B cell (primary cell): ENCODE measurements at places on chromosomes 11 and 22.

DNA sequence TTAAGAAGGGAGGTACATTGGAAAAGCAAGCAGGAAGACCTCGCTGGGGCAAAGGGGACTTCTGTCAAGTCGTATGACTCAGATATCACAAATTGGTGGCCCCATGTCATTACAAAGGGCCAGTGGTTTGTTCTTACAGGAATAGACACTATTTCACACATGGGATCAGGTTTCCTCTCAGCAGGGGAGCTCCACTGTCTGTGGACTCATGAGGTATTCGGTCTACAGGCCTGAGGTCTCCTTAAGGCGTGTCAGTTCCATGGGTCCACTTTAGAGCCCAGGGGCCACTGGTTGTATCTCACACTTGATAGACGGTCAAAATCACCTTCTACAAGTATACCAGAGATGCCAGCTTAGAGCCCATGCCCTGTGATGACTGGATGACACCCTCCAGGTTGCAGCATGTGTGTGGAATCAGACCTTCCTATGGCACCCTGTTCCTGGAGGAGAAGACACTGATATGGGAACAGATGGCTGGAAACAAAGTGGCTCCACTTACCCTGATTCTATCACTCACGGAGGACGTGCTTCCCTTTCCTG, 288.1 kb upstream of the B3GAT1 start:
- no peak for DNase-seq

- no peak for DNase-seq
These were observed 9.9 kb downstream of the OR5AP2 start for GRCh38 chr11:56632329-56632728.

- no peak for DNase-seq
These were observed 81.9 kb downstream of the MN1 start for GRCh38 chr22:27719535-27720227.

DNA sequence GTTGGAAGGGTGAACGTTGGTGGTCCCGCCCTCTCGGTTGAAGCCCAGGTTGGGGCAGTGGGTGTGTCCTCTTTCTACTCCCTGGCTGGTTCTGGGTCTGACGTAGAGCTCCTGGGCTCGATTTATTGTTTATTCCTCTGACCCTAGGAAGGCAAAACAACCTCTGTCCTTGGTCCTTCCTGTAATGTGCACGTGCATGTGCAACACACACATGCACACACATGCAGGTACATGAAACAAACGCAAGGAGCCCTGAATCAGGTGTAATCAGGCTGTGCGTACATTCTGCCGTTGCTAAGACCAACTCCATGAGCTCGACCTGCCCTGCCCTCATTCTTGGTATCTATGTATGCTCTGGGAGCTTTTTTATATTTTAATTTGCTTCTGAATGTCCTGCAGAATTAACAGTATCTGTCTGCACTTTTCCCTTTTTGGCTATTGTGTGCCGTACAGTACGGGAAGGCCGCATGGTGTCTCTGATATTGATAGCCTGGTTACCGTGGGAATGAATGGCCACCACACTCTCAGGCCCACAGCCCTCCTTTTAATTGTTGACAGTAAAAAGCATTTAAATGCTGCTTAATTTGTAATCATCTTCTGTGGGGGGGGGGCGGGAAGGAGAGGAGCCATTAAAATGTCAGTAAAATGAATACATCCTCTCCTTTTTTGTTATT, 66.0 kb upstream of the NNMT start:
- DNase-seq = no peak

- no peak for DNase-seq
These were observed 109.7 kb upstream of the CLPB start for GRCh38 chr11:72543849-72544542.

DNA sequence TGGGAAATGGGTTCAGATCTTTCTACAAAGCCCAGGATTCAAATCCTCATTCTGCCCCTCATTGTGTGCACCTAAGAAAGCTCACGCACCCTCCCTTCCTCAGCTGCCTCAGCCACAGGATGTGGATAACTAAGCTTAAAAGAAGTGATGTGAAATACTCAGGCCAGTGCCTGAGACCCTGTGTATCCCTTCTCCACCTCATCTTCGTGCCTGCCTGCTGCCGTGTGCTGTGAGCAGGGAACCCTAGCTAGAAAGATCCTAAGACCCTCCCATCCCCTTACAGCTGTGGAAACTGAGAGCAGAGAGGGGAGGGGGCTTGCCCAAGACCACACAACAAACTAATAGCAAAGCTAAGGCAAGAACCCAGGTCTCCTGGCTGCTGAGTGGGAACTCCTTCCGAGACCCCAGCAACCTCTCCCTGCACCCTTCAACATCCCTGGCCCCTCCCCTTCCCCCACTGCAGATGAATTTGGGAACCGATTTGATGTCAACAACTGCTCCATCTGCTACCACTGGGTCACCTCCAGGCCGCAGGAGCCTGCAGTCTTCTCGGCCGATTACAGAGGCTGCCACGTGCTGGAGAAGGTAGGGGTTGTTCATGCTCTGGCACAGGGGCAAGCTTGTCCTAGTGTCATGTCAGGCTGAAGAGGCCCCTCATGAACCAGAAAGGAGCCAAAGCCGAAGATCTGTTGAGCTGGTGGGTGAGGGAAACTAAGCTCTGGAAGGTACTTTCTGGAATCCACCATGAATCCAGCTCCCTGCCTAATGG, 1.5 kb downstream of the ZP1 start:
- DNase-seq = no peak

DNA sequence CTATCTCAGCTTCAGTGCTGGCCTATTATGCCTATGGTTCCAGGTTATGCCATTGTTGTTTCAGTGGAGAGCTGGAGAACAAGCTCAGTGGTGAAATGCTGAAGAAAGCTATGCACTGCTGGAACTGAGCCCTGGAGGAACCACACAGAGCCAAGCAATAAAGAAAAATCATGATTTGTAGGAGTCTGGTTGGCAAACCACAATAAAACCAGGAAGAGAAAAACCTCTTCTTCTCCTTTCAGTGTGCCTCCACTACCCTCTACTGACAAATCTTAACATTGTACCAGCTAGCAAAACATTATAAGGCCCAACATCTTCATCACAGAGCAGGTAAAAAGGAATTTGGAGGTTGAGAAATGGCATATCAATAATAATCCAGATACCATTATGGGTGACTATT, 5.3 kb downstream of the OR51F2 start:
- no peak for DNase-seq

- no peak for DNase-seq
These were observed 25.5 kb upstream of the MALAT1 start for GRCh38 chr11:65473278-65473860.

GRCh38 chr22:46430961-46431838, 95.7 kb downstream of the TRMU start:
- no peak for DNase-seq

- peak; percentile 84 for DNase-seq
These were observed 9.6 kb downstream of the ADM start for GRCh38 chr11:10314199-10315072.

GRCh38 chr11:69372589-69373250, 78.8 kb downstream of the MYEOV start:
- no peak for DNase-seq

GRCh38 chr22:26053737-26054316, 115.4 kb upstream of the SEZ6L start:
- DNase-seq = no peak

DNA sequence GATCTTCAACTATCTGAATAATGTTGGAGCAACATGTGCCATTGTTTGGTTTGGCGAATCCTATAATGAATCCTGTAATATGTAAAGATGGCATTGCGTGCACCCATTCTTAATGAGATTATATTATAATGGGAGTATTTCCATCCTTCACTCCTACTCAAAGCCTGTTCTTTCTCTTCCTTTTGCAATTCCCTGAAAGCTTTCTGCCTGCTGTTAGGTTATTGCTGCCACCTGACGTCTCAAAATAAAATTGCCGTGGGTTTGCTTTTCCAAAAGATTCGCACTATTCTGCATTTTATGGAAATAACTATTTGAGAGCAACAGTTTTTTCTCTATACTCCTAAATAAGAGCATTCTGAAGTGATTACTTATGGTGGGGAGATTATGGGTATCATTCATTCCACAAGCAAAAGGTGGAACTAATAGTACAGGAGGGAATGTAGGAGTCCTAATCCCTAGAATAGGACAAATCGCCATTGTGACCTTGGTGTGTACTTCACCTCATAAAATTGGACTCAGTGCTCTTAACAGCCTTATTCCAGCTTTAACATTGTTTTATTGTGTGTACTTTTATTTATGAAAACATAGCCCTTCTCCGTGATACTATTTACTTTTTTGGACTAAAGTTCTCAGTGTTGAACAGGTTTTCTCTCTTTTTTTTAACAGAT, 69.6 kb upstream of the ALKBH3 start:
- no peak for DNase-seq

DNA sequence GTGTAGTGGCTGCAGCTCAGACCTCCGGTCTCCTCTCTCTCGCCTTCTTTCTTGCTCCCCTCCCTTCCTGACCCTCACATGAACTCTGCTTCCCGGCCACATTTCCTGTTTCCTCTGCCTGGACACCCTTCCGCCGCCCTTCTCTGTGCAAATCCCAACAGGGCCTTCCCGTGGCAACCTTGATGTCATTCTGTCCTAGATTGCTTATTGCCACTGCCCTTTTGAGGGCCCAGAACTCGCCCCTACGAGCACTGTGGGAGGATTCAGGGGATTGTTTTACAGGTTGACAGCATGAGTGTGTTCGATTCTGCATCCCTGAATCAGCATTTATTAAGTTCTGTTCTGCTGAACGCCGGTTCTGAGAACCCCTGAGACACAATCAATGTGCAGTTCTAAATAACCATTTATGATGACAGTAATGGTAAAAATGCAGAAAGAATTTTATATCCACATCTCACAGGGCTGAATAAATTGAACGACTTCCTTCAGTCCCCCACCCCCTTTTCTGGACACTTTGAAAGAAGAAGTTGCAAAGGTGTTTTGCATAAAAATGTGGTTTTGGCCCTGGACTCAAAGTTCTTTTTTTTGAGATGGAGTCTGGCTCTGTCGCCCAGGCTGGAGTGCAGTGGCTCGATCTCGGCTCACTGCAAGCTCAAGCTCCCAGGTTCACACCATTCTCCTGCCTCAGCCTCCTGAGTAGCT, 6.4 kb downstream of the BATF2 start:
- DNase-seq = peak; percentile 65

DNA sequence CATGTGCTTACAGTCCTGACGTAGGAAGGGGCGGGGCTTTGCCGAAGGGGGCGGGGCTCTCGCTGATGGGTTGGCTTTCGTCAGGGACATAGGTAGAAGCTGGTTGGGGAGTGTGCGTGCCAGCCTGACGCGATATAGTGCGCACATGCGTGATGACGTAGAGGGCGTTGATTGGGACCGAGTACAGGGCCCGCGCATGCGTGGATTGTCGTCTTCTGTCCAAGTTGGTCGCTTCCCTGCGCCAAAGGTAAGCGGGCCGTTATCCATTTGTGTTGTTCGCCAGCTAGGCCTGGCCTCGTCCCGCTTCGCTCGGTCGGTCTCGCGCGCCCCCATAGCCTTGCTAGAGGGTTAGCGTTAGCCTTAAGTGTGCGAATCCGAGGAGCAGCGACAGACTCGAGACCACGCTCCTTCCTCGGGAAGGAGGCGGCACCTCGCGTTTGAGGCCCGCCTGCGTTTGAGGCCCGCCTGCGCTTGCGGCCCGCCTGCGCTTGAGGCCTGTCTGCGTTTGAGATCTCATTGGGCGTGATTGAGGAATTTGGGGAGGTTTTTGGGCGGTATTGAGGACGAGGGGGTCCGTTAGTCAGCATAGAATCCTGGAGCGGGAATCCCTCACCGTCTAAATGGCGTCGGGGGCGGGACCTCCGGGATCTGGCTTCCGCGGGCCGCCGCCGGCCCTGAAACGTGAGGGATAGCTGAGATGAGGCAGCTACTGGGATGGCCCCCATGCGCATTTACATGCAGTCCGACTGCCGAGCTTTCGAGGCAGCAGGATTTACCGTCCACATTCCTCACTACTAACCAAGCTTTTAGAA, at the start of gene XRCC6:
Gene XRCC6 (plus strand): TSS at position 197 of the 812 bp plus-strand sequence. CDS start 710 bp downstream, outside the sequence.
- DNase-seq = peak; percentile 100

DNA sequence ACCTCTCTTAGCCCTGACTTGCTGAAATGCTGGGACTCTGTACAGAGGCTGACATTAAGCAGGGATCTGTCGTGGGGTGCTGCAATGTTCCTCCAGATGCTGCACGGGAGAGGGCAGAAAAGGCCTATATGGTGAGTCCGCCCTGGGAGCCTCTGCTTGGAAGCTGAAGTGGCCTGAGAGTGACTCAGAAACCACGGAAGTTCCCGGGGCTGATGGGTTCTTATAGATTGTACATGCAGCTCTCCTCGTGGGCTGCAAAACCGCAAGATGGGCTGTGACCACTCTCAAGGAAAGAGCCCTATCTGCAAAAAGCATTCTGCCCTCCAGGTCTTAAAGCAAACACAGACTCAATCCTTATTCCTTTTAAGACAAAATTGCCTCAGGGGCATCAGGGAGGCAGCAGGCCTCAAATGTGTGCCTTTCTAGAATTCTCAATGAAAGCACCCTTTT, 5.8 kb upstream of the SLC43A3 start:
- DNase-seq = no peak

GRCh38 chr22:22576244-22576988, 17.4 kb upstream of the PRAME start:
- peak; percentile 56 for DNase-seq

DNA sequence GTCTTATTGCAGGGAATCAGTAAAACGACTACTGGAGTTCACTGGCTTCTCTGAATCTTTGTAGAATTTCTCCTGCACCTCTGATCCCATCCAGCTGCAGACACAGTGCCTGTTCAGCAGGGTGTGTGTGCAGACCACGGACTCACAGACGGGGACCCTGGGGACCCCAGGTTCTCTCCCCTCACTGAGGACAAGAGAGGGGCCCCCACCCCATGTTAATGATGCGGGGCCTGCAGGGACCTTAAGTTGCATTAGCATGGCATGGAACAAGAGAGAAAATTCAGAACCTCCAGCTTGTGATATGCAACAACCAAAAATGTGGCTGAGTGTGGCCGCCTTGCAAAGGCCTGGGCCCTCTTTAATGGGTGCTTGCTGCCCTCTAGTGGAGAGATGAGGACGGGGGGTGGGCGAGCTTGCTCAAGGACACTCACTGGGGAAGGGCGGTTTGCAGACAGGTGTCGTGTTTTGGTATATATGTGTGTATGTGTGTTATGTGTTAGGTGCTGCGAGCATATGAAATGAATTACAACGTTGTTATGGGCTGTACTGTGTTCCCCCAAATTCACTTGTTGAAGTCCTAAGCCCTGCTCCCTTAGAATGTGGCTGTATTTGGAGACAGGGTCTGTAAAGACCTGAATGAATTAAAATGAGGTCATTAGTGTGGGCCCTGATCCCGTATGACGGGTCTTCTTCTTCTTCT, 84.4 kb upstream of the SEPTIN5 start:
- DNase-seq = peak; percentile 86

- DNase-seq = peak; percentile 76
These were observed 1.6 kb downstream of the MAML2 start for GRCh38 chr11:96341211-96342013.

GRCh38 chr22:30855677-30856518, 112.7 kb downstream of the MORC2 start:
- DNase-seq = no peak

- DNase-seq = no peak
These were observed 26.9 kb upstream of the ALKBH3 start for GRCh38 chr11:43853781-43854180.
